ENCODE measurements at places on chromosomes 6 and 20.

- DNase-seq, result no peak
These were observed 63.5 kb downstream of the STMND1 start for GRCh38 chr6:17165383-17165782.

DNA sequence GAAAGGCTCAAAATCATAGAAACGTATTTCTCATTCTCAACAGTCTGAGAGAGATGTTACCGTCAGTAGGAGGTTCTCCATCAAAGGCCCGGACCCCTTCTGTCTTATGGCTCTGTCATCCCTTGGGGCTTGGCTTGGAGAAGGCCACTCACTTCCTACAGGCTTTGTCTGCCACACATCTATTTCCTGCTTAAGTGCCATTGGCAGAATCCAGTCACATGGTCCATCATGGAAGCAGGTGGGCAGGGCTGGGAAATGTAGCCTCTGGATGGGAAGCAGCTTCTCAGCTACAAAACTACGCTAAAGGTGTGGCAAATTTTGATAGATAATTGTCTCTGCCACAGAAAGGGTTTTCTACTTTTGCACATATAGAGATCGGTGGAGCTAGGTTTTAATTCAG, 12.6 kb upstream of the ZFP64 start:
- no peak for DNase-seq

DNA sequence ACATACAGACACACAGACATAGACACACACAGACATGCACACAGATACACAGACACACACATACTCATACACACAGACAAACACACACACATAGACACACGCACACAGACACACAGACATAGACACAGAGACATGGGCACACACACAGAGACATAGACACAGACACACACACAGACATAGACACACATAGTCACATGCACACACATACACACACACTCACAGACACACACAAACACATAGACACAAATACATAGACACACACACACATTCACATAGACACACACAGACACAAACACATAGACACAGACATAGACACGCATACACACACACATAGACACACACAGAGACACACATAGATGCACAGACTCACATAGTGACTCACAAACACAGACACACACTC, 13.5 kb downstream of the FOXF2 start:
- DNase-seq, result no peak

GRCh38 chr6:152502421-152503188, 134.6 kb downstream of the SYNE1 start:
- DNase-seq, result no peak

- DNase-seq, result no peak
These were observed 122.1 kb upstream of the SPACA1 start for GRCh38 chr6:87925373-87926060.

GRCh38 chr6:131765081-131765803, 42.6 kb upstream of the ENPP1 start:
- DNase-seq, result no peak

GRCh38 chr6:30720738-30721197, 616 bp downstream of the TUBB start:
- peak; percentile 71 for DNase-seq

DNA sequence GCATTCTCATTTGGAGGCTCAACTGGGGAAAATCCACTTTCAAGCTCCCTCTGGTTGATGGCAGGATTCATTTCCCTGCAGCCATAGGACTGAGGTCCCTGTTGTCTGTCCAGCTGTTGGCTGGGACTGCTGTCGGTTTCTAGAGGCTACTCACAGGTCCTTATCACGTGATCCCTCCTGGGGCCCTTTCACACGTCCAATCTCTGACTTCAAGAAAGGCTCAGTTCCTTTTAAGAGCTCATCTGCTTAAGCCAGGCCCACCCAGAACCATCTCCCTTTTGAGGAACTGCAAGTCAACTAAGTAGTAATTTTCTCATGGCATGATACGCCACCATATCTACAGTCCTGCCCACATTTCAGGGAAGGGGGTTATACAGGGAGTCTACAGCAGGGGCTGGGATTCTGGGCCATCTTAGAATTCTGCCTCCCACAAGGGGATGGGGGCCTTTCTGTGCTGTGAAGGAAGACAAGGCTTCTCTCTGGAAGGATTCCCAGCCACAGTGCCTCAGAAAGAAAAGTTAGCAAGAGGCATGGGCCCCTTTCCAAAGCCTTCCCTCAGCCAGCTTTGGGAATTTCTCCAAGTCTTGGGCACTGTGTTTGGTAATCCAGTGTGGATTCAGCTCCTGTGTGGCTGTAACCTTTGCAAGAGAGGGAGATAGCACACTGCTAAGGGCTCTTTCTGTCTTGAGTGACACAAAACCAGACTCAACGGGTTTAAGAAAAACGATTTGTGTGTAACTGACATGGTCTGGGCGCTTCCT, 66.4 kb downstream of the CTCFL start:
- peak; percentile 71 for DNase-seq

GRCh38 chr6:119986934-119987549, 637.5 kb upstream of the MAN1A1 start:
- DNase-seq, result no peak

GRCh38 chr6:26521600-26522391, 16.4 kb upstream of the HMGN4 start:
- peak; percentile 62 for DNase-seq

- no peak for DNase-seq
These were observed 152.2 kb downstream of the TRIM27 start for GRCh38 chr6:28771401-28772267.

GRCh38 chr6:49813248-49813647, 26.2 kb upstream of the PGK2 start:
- no peak for DNase-seq

- DNase-seq, result no peak
These were observed 78.0 kb downstream of the MDGA1 start for GRCh38 chr6:37619641-37620040.

DNA sequence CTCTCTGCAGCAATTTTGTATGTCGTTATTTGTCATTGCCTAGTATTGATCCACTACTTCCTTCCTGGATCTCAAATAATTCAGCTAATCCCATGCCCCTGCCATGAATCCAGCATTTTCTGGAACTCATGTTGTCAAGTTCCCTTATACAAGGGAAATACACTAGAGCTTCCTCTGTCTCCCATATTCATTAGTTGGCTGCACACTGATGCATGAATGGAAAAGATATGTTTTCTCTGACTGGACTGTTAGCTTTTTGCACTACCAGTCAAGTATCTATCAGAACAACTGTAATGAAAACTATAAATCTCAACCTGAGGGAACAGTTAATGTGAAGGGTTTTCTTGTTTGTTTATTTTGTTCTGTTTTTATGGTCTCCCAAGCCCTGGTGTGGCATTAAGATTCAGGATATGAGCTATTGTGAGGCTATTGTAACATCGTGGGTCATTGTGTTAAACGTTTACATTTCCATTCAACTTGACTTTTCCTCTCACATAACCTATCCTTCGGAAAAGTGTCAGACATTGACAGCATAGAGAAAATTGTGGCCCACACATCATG, 102.5 kb upstream of the FAM8A1 start:
- DNase-seq, result no peak

GRCh38 chr6:112787371-112787770, 440.2 kb downstream of the RFPL4B start:
- no peak for DNase-seq

GRCh38 chr6:110683241-110683640, 132.0 kb downstream of the CDK19 start:
- no peak for DNase-seq

GRCh38 chr6:47875593-47875992, 93.8 kb downstream of the OPN5 start:
- DNase-seq, result no peak

- DNase-seq, result no peak
These were observed 133.2 kb upstream of the SYNCRIP start for GRCh38 chr6:85775883-85776282.

GRCh38 chr6:160248538-160248937, 10.1 kb downstream of the SLC22A2 start:
- no peak for DNase-seq

GRCh38 chr6:150752409-150752808, 113.1 kb upstream of the MTHFD1L start:
- DNase-seq, result no peak

DNA sequence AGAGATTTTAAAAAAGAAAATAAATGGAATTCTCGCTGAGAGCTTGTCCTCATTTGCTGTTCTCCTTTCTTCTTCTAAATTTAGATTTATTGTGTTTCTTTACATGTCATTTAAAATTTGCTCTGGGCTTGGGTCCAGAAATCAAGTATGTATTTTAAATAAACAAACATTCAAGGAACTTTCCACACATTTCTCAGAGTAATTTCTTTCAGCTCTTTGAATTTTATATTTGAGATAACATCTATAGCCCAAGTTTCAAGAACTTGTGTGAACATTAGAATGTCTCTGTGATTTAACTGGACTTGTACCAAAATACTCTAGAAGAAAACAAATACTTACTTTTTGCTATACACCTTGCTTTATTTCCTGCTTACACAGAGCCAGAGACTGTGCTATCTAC, 192.3 kb downstream of the TMEM200A start:
- DNase-seq, result no peak

- no peak for DNase-seq
These were observed 149.9 kb upstream of the UST start for GRCh38 chr6:148596891-148597455.

DNA sequence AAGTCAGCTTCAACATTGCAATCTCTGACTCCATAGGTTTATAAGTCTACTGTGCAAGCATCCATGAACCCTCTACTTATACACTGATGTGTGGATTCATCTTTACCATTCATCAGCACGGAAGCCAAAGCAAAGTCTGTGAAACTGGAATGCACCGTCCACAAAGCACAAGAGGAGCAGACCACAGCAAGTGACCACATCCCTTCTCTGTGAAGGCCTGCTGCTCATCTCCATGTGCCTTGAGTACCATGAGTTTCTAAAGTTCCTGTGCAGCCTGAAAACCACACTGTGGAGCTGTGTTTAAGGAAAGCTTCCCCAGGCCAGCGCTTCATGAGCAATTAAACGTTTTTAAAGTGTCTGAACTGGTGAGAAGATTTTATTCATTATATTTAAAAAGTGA, 20.0 kb downstream of the GABRR1 start:
- DNase-seq, result no peak

- no peak for DNase-seq
These were observed 116.2 kb downstream of the SULF2 start for GRCh38 chr20:47669152-47669425.

DNA sequence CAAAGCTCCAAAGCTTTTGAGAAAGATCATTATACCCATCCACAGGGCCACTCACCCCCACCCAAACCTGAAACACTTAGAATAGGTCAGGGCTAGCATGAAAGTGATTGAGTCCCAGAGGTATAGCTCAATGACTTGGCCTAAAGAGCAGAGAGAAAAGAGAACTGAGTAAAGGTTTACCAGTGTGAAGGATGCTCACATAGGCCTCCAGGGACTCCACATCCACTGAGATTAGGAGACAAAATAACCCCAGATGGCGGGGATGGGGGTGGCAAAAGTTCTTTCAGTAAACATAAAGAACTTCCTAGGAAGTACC, 12.2 kb downstream of the SAYSD1 start:
- DNase-seq, result no peak

DNA sequence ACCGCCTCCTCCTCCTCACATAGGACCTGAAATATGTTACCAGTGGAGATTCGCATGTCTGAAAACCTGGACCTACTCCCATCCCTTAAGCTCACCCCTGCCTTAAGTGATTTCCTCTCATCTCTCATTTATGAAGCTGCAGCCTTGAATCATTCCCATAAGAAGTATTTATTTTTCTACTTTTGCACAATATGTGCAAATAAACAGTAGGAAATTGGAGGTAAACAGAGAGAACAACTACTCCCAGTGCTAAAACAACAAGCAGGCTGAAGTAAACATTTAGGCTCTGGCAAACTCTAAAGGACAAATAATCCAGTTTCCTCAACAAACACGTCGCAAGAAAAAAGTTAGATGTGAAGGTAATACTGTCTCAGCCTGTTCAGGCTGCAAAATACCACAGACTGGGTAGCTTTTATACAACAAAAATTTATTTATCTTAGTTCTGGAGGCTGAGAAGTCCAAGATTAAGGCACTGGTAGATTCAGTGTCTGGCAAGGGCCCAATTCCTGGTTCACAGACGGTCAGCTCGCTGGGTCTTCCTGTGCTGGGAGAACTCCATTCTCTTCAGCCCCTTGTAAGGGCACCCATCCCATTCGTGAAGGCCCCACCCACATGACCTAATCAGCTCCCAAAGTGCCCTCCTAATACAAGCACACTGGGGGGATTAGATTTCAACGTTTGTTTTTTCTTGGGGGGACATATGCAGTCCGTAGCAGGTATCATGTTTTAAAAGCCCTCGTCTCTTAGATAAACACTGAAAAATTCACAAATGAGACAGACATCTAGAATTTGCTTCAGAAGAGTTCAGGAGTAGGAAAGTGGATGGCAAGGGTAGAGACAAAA, 15.6 kb downstream of the SPATA2 start:
- no peak for DNase-seq

DNA sequence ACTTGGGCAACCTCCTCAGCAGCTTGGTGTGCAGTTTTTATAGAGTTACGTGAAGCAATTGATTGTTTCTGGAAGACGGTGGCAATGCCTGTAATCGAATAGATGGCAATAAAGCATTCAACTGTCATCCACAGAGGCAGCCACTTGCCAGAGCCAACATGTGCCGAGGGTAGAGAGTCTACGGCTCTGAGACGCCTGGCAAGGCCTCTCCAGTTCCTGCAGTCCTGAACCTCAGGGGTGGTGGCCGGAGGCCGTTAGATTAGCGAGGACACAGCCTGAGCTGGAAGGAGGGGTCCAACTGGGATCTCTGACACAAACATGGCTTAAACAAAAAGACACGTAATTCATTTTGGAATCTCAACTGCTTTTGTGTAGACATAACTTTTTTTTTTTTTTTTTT, 775 bp upstream of the TTLL2 start:
- DNase-seq, result no peak

- no peak for DNase-seq
These were observed 153.4 kb downstream of the DTNBP1 start for GRCh38 chr6:15509335-15509933.

DNA sequence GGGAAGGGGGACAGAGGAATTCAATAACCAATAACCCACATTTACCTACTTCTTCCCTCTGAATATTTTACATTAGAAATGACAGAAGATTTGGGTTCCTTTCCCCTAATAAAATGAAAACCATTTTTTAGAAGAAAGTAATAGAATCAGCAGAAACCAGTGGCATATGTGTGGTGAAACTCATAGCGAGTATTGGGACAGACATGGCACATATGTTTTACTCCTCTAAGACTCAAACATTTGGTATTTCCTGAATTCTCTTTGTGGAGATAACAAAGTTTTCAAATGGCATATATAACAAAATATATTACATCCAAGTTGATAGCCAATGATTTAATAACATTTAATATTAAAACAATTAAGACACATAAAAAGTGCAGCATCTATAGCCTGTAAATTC, 12.9 kb upstream of the BEND3 start:
- no peak for DNase-seq

- DNase-seq, result no peak
These were observed 14.5 kb upstream of the PCMTD2 start for GRCh38 chr20:64241061-64241460.

DNA sequence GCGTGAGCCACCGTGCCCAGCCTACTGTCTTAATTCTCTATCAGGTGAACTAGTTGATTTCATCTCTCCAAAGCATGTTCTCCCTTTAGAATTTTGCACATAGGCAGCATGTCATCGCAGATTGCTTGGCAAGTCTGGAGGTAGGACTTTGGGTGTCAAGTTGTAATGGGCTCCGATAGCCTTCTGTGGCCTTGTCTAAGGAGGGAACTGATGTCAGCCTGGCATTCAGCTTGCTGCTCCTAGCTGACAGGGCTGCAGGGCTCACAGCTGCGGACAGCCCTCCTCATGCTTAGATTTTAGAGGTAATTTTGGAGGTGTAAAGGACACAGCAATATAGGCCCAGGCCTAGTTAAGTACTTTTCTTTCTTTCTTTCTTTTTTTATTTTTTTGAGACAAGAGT, 11.3 kb downstream of the CHMP4B start:
- no peak for DNase-seq

All from globus pallidus (tissue), 1 donor.